HS-5 (cell line): ENCODE measurements at places on chromosomes 12 and 14.

- no peak for DNase-seq
Measured at GRCh38 chr12:48017496-48017895, 13.2 kb upstream of the COL2A1 start.

GRCh38 chr14:61433169-61433568, 111.8 kb downstream of the PRKCH start:
- no peak for DNase-seq

- no peak for DNase-seq
Measured at GRCh38 chr12:94187361-94187760, 39.0 kb downstream of the PLXNC1 start.

- no peak for DNase-seq
Measured at GRCh38 chr14:21056520-21057163, 980 bp upstream of the RNASE8 start.

DNA sequence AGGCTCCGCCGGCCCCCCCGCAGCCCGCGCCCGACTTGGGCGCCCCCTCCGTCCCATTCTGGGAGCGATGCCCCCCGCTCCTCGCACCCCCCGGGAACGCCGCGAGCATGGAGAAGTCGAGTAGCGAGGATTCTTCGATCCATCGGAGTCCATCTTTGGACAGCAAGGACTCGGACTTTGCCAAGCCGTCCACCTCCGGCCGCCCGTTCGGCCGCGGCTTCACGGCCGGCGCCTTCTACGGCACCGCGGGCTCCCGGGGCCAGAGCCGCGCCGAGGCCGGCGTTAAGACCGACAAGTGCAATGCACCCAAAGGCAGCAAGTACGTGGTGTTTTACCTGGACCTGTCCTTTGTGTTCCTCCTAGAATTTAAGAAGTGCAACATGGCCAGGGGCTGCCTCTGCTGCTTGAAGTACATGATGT, 123.6 kb downstream of the TSPAN9 start:
- no peak for DNase-seq

DNA sequence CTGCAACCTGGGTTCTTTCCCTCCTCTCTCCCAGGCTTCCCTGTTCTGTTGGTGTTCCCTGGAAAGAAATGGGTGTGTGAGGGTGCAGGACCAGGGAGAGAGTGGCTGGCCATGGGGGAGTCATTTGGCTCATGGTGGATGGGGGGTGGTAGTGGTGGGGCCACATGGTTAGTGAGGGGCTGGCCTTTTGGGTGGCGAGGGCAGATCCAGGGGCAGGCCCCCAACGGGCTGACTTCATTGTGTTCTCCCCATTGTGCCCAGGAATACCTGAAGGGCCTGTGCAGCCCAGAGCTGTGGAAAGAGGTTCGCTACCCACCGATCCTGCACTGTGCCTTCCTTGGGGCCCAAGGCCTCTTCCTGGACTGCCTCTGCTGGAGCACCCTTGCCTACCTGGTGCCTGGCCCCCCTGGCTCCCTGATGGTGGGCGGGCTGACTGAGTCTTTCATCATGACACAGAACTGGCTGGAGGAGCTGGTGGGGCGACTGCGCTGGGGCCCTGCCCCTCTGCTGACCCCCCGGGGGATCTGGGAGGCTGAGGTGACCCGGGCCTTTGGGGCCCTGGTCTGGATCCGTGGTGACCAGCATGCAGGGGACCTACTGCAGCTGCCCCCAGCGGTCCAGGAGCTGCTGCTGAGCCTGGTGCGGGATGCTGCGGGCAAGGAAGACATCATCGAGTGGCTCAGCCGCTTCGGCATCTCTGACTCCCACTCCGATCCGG, 9.0 kb downstream of the NYNRIN start:
- no peak for DNase-seq

DNA sequence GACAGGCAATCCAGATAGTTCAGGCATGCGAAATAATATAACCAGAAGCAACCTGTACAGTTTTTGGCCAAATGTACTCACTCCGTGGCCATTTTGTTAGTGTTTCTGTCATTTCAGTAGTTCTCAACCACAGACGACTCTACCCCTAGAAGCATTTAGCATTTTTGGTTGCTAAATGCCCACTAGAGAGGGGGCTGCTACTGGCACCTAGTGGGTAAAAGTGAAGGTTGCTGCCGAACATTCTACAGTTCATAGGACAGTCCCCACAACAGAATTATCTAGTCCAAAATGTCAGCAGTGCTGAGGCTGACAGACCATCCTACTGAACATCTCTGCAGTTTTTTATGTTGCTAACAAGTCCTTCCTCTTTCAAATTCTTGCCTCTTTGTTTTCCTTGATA, 107.4 kb downstream of the TSHR start:
- DNase-seq: no peak

- DNase-seq: no peak
Measured at GRCh38 chr12:106046301-106046846, 92.4 kb downstream of the NUAK1 start.

GRCh38 chr12:90659060-90659459, 295.9 kb downstream of the CCER1 start:
- no peak for DNase-seq

DNA sequence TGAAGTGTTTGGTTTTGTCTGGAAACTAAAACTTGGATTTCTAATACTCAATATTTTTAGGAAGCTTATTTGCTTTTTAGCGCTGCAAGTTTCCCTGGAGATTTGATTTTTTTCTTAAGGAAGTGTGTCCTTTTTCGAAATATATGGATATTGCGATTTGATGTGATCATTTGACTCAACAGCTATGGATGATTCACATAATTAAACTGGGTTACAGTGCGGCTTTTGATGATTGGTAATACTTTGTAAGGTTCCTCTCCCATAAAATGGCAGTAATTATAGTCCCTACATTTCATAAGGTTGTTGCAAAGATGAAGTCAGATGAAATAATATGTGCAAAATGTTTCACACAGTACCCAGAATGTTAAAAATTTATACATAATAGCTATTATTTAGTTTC, 13.1 kb downstream of the LDHB start:
- no peak for DNase-seq
